ENCODE measurements at places on chromosomes 12 and 14.

- DNase-seq, result no peak
Measured at GRCh38 chr14:75753696-75754095, 92.7 kb downstream of the TTLL5 start.

DNA sequence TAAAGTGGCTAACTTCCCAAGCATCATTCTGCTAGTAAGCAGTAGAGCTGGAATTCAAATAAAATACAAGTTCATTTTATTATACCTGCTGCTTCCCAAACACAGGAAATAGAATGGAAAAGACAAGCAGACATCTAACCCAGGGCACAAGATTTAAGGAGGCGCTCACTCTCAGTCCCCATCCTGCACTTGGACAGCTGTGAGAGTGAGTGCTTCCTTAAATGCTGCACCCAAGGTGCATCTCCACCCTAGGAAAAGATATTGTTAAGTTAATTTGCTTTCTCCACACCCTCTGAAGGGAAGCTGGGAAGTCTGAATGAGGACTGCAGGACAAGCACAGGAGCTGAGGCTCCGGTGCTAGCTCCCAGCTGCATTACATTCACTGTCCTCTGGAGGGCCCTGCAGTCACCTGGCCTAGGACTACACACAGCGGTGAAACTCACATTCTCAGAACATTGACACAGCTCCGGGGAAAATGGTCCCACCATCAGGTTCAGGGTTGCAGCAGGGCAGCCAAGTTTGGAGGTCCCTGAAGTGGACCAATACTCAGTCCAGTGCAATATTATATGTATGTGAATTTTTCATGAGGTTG, 14.2 kb downstream of the HEBP1 start:
- peak; percentile 26 for DNase-seq

GRCh38 chr12:32462908-32463307, 63.5 kb downstream of the FGD4 start:
- no peak for DNase-seq

DNA sequence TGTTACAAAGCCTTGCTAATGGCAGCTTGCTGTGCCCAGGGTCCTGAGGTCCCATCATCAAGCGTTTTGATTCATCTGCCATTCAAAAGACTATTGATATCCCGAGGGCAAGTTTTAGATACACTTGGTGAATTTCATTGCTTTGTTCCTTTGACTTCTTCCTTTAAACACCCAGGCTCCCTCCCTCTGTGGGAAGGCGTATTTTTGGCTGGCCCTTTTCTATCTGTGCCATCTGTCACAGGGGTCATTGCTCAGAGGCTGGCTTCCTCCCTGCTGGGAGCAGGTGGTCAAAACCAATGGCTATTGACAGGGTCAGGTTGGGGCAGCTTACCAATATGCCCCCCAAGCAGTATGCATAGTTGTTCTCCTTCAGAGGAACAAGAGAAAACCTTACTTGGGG, 40.0 kb downstream of the SCN8A start:
- DNase-seq, result no peak

DNA sequence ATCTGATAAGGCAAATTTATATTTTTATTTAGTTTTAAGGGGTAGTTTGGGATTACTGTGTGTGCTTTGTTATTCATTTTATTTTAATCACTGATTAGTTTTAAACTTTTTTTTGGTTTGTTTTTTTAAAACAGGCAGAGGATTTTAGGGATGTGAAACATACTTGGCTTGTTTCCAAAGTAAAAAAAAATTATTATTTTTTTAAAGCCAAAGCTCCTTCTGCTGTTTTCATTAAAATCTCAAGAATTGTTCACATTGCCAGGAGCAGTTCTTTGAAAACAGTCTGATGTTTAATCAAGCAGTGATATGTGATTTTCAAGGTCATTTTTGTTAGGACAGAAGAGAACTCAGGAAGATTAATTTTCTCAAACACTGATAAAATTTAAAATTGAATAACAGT, 11.2 kb downstream of the TTC8 start:
- no peak for DNase-seq

- no peak for DNase-seq
Measured at GRCh38 chr12:97461553-97461952, 1.1 kb upstream of the RMST start.

DNA sequence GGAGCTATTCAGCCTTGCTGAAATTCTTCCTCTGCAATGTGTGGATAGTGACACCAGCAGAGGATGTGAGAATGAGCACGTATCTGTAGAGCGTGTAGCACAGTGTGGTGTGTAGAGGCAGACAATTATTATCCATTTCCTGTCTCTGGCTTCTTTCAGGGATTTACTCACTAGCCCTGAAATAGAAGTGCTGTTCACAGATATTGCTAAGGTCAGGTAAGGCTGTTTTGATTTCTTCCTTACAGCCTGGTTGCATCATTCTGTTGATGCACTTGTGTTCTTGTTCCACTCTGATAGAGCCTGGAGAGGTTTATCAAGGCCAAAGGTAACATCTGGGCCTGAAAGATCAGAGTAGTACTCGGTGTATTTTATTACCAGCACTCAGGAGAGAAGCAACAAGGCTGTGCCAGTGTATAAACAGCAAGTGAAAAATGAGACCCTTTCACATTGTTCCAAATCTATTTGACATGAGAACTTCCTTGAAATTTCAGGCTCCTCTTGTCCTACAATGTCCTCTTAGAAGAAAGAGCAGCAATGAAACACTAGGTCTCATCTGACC, 16.7 kb downstream of the ARG2 start:
- no peak for DNase-seq

DNA sequence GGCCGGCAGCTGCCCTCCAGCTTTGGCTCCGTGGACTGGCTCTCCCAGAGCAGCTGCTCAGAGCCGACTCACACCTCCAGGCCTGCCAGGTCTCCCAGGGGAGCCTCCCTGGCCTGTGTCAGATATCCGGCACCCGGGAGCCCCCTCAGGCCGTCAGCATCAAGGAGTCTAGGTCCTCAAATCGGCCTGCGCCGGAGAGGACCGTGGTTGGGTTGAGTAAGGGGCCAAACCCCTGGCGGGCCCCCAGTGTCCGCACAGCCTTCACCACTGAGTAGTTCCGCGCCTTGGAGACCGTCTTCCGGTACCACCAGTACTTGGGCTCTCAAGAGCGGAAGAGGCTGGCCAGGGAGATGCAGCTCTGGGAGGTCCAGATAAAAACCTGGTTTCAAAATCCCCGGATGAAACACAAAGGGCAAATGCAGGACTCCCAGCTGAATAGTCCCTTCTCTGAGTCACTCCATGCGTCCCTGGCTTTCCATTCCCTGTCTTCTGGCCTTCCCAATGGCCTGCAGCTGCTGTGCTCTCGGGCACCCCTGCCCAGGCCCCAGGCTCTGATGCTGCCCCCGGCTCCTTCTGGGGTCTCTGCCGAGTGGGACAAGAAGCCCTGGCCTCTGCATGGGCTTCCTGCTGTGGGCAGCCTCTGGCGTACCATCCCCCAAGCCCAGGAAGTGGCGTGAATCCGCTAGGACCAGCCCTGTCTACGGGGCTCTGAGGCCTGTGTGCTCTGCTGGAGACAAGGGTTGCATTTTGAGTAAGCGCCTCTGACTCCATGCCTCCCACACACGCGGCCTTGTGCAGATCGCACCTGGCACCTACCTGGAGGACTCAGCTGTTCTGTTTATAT, 245.1 kb upstream of the ATXN7L3B start:
- no peak for DNase-seq

GRCh38 chr12:20560935-20561334, 134.2 kb upstream of the SLCO1C1 start:
- no peak for DNase-seq

GRCh38 chr14:85762526-85762925, 232.6 kb downstream of the FLRT2 start:
- no peak for DNase-seq

DNA sequence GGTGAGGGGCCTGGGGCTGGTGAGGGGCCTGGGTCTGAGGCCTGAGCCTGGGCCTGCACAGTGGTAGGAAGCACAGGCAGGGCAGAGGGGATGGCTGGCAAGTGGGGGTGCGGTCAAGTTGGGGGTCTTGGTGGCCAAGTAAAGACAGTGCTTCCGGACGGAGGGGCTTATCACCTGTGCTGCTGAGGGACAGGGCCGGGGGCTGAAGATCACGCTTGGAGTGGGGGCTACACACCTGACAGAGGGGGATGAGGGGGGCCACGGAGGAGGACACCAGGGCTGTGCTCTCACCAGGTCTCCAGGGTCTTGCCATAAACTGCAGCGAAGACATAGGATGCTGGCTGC, 12.2 kb downstream of the TEDC1 start:
- DNase-seq, result no peak

DNA sequence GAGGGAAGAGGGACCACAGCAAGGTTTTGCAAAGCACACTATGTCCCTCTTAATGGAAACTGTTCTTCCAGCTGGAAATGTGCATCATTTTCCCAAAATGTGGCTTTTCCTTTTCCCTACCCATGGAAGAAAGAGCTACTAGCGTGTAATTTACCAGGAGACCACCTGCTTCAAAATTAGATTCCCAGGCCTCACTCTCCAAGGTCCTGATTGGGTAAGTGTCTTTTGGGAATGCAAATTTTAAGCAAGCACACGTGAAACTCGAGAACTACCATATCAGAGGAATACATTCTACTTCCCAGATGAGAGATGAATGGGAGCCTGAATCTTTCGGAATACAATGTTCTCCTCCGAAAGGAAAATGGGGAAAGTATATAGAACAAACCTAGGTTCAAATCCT, 201.6 kb upstream of the NOS1 start:
- no peak for DNase-seq

- no peak for DNase-seq
Measured at GRCh38 chr14:94427016-94427613, 25.5 kb downstream of the SERPINA11 start.

DNA sequence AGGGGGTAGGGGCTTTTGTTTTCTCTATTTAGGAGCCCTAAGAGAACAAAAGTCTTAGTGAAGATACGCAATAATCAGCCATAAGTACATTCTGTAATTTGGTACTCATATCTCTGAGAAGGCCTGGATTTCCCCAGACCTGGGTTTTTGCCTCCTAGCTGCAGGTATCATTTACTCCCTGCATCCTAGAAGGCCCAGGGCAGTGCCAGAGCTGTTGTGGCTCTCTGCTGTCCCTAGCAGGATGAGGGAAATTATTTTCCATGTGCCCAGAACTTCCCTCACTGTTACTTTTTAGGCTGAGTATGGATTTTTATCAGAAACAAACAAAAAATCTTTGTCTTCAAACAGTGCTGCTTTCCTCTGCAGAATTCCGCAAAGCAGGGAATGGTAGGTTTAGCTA, 192.5 kb upstream of the SYT1 start:
- no peak for DNase-seq

GRCh38 chr14:33945210-33946088, 5.4 kb downstream of the EGLN3 start:
- no peak for DNase-seq

GRCh38 chr12:106133136-106134087, 5.3 kb downstream of the NUAK1 start:
- DNase-seq, result no peak

DNA sequence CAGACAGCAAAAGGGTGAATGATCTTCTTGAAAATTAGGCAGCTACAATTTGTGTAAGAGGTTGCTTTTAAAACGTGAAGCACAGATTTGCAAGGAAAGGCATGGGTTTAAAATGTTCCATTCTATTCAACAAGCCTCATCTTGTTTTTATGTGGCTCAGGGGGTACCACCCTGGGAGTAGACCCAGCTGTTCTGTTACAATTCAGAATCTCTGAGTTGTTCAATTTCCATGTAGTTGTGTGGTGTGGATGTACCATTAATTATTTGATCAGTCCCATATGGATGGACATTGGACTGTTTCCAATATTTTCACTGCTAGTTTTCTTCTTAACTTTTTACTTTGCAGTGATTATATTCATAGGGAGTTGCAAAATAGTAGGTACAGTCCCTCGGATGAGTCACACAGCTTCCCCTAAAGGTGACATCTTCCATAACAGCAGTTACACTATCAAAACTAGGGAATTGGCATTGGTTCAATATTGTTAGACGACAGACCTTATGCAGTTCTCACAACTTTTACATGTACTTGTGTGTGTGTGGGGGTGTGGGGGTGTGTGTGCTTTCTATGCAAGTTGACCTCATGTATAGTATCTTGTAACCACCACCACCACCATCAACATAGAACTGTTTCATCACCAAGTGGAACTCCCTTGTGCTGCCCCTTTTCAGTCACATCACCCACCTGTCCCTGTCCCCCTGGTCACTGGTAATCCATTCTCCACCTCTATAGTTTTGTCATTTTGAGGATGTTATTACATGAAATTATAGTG, 59.0 kb upstream of the CAPRIN2 start:
- DNase-seq, result no peak

DNA sequence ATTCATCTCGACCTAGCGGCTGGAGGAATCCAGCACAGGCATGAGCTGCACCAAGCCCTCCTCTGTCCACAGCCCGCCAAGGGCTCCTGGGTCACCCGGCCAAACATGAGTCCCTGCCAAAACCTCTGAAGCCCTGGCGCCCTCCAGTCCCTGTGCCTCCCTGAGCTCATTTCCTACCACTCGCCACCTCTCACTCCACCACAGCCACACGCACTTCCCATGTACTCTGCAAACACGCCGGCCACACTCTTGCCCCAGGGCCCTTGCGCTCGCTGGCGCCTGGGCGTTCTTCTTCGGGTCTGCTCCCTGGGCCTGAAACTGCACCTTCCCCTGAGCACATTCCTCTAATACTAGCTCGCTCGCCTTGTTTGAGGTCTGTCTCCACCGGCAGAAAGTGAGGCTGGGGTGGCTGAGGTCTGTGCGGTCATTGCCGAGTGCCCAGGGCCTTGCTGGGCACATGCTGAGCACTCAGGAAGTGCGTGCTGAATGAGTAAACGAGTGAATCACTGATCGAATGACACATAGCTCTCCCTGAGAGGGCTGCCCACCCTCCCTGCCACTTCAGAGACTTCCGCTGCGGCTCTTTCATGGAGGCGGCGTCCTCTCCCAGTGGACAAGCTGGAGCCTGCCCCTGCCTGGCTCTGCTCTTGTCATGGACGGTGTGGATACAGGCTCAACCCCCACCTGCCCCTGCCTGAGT, 33.7 kb upstream of the DLK1 start:
- DNase-seq, result no peak

GRCh38 chr14:86601813-86602212, 1071.9 kb downstream of the FLRT2 start:
- no peak for DNase-seq

DNA sequence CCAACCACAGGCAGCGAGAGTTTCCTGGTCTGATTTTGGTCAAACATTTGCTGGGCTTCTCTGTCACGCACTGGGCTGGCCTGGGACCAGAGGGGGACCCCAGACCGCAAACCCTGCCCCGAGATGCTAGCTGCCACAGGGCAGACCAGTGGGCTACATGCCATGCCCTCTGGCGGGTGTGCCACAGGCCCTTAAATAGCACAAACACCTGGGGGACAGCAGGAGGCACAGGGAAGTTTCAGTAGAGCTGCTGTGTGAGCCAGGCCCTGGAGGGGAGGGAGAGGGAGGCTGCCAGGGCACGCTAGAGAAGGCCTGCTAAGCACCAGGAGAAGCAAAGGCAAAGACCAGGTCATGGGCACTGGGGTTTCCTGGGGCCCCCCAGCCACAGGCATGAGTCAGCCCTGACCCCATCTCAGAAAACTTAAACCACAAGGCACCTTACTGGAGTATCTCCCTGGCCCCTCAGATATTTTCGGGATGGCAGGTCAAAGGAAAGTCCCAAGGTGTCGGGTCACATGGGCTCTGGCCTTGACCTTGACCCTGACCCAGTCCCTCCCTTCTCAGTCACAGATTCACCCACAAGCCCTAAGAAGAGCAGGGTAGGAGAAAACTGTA, 29.2 kb downstream of the ITPK1 start:
- DNase-seq, result no peak

Data from posterior cingulate gyrus (tissue), 11 donors.